ENCODE measurements at places on chromosomes 5 and 9.

DNA sequence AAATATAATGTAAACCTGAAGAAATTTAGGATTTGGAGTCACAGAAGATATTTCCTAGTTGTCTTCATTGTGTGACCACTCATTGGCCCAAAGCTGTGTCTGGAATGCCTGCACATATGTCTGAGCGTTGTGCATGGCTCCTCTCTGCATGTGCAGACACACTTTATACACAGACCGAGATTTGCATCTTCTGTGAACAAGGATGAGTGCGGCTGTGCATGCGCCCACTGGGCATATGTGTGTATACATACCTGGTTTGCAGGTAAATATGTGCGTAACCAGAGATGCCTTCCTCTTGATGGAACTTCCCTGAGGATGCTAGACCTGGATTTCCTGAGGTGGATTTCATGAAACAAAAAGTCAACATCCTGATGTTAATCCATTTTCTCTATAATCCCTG, 19.1 kb downstream of the PHF2 start:
- no peak for DNase-seq

- DNase-seq: no peak
Observed at GRCh38 chr9:36991516-36992134, 42.4 kb downstream of the PAX5 start.

GRCh38 chr9:69120380-69121154, 53.5 kb upstream of the TJP2 start:
- no peak for DNase-seq

DNA sequence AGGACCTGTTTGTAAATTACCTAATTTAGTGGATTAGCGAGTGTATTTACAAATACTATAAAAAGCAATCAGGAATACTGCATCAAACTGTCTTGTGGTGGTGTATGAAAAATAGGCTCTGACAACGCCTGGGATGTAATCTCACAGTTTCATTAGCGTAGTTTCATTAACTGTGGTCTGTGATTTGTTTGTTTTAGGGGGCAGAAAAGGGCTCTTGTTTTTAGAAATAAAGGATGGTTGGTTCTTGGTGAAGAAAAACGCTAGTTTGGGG, 1.4 kb downstream of the SLC44A1 start:
- no peak for DNase-seq

- DNase-seq: no peak
Observed at GRCh38 chr9:5144217-5144616, 41.2 kb downstream of the INSL6 start.

GRCh38 chr9:76161106-76161505, 233.1 kb downstream of the RFK start:
- no peak for DNase-seq

GRCh38 chr5:65797481-65797880, 75.5 kb downstream of the NLN start:
- DNase-seq: no peak

- DNase-seq: no peak
Observed at GRCh38 chr9:127664678-127665507, 41.9 kb upstream of the CFAP157 start.

DNA sequence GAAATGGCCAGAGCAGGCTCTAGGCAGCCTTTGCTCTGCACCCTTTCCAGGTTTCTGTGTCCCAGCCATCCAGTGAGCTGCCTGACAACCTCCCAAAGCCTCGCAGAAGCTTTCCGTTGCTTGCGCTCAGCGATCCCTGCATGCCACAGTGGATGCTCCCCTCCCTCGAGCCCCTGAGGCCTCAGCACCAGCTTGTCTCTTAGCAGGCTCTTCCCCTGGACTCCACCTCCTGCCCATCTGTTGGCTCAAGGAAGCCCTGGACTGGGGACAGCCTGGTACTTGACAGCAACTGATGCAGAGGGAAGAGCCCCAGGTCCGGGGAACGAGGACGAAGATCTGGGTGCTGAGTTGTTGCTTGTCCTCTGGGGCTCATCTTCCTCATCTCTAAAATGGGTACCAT, 23.2 kb downstream of the TSPAN17 start:
- no peak for DNase-seq

DNA sequence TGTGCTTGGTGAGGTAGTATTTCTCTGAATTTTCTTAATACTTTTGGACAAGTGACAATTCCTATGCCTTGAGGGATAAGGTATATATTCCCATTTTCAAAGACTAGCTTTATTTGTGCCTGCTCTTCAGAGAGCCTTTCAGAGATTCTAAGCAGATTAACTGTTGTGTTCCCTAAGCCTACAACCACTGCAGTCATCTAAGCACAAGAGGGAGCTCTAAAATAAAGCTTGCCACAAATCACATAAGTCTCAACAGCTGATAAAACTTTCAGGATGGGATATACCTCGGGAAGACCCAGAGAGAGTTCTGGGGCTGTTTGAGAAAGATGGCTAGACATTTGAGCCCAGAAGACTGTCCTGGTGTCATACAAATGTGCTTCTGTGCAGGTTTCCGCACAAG, 157.3 kb downstream of the CYLC2 start:
- no peak for DNase-seq

DNA sequence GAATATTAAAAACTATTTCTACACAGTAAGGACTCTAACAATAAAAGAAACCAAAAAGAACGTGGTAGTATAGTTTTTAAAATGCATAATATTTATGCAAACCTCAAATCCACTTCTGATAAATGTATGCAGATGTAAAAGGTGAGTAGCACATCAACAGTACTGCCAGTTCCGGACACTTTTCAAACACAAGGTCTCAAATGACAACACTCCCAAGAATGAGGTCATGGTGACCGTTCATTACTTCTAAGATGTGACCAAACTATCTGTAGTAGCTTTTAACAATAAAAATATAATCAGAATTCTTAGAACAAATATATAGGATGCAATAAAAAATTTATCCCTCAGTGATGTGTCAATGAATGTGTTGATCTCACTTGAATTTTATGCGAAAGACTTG, 238.7 kb upstream of the NREP start:
- DNase-seq: no peak

- DNase-seq: no peak
Observed at GRCh38 chr5:79023947-79024346, 38.8 kb upstream of the ARSB start.

GRCh38 chr9:98796364-98797101, at the start of gene ANKS6:
ANKS6 (minus strand) TSS chr9:98796555; CDS start chr9:98796491, 64 bp downstream.
- peak; percentile 76 for DNase-seq

DNA sequence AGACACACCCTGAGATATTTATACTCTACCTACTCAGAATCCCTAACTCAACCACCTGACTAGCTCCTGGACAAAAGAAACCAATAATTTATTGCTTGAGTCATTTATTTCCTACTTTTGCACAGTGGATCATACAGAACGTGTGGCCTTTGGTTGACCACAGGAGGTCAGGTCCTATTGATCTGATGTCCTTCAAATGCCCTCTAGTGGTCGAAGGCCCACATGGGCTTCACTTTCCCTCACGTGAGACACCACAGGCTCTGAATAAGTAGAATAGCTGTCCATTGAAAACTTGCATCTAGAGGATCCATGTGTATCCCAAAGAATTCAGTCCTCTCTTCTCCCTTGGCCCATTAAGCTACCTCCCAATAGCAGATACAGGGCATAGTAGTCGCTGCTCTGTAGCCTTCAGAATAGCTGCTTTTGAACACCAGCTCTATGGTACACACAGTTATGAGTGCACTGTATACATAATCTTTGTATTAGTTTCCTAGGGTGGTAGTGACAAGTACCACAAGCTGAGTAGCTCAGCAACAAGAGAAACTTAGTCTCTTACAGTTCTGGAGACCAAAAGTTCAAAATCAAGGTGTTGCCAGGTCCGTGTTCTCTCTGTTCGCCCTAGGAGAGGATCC, 177.6 kb upstream of the SMARCA2 start:
- no peak for DNase-seq

DNA sequence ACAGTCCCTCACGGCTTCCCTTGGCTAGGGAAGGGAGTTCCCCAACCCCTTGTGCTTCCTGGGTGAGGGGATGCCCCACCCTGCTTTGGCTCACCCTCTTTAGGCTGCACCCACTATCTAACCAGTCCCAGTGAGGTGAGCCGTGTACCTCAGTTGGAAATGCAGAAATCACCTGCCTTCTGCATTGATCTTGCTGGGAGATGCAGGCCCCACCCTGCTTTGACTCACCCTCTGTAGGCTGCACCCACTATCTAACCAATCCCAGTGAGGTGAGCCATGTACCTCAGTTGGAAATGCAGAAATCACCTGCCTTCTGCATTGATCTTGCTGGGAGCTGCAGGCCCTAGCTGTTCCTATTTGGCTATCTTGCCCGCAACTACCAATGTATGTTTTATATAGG, 44.7 kb downstream of the CCL28 start:
- DNase-seq: no peak

GRCh38 chr9:116697362-116697761, 10.3 kb downstream of the TRIM32 start:
- DNase-seq: no peak

DNA sequence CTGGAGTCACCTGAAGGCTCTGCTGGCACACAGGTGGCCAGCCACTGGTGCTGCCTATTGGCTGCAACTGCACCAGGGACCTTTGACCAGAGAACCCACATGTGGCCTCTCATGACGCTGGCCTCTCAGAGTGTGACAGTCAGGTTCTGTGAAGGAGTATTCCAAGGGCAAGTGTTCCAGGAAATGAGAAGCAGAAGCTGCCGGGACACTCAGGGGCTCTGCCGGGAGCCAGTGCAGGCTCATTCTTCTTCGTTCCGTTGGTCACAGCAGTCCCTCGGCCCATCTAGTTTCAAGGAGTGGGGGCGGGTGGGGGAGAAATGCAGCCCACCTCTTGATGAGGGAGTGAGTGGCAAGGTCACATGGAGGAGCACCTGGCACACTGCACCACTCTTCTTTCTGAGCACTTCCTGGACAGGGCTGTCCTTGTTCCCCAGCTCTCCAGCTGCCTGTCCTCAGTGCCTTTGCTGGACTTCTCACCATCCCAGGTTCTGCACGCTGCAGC, 237.5 kb downstream of the GADD45G start:
- no peak for DNase-seq

DNA sequence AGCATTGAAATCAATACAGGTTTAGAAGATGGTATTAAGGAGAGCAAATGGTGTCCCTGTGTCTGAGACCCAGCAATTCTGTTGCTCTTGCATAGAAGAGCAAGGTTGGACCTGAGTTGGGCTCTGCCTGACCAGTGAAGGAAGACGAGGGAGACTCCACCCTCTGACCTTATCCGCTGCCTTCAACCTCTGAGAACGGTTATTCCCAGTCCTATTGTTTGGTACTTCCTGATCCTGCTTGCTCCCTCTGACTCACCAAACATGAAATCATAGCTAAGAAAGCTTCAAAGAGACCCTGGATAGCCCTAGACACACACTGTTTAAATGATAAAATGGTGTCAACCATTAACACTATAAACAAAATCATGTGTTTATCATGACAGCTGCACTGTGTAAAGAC, 218.5 kb downstream of the PLK2 start:
- DNase-seq: no peak

- no peak for DNase-seq
Observed at GRCh38 chr5:86709157-86709881, 91.6 kb downstream of the COX7C start.

DNA sequence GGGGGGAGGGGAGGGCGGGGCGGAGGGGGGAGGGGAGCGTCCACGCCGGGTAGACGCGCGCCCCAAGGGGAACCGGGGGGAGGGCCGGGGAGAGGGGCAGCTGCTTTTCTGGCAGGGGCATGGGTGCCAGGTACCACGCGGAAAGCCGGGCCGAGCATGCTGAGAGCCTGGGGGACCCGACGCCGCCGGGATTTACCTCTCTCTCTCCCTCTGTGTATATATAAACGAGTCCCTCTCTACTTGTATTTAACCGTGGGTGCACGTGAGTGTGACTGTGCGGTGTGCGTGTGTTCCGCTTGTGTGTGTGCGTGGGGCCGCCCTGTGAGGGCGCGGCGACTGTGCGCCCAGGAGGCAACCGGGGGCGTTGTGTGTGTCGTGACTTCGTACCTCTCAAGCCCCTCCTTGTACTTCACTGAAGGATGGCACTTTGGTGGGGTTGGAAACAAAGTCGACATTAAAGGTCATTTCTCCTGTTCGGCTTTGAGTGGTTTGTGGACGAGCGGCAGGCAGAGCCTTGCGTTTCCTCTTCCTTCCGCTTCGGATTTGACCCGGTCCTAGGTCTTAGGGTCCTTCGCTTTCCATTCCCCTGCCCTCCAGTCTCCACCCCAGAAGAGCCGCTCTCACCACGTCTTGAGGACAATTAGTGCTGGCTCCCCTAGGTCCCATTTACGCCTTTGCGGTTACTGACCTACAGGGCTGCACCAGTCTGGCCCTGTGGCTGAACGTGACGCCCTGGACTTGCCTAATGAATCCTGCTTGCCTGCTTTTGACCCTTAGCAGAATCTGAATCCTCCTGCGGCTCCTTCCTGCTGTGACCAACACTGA, 36.2 kb upstream of the TTC1 start:
- DNase-seq: peak; percentile 5

GRCh38 chr9:137275588-137276472, 1.7 kb upstream of the TOR4A start:
- no peak for DNase-seq

DNA sequence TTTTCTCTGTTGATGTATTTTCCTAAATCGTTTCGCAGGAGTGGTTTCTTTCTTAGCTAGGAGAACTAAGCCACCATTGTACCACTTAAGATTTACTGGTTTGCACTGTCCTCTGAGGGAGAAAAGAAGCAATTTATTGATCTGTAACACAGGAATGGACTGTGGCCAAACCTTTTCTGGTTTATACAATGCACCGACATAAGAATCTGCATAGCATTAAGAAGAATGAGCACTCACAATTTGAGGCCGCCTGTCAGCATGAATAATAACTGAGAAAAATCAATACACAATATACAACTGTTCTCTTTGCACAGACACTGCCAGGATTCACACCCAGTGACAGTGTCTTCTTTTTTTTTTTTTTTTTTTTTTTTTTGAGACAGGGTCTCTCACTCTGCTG, 168.6 kb upstream of the DMRT1 start:
- no peak for DNase-seq

DNA sequence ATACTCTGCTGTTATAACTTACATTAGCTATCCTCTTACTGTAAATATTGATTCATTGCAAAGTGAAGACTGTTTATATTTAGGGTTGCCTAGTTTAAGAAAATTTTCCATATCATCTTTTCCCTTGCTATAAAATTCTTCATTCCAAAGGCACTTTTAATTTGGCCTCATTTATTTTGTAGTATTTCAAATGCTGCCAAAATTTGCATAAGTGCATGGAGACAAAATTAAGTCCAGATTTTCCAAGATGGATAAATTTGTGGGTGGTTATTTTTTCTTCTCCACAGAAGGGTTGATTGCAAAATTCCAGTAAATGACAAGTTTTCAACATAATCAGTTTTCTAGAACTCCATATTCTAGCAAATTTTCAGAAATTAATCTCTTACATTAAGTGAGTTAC, 141.5 kb upstream of the MTAP start:
- no peak for DNase-seq
